ENCODE measurements at places on chromosomes 16 and 17. TPM values are rescaled to one million over a fixed set of nuclear protein-coding genes. Genes with fewer than 3 reads are reported as not detected.

Gene CDH3
- total RNA-seq: 0.19 TPM

Gene PRAC2
- not detected for total RNA-seq

Gene CRYBA1
- not detected for total RNA-seq

Gene PIK3R5
- 32.6 TPM for total RNA-seq

Gene PRSS36
- 0.59 TPM for total RNA-seq

Gene ZMYND15
- total RNA-seq: not detected

DNA sequence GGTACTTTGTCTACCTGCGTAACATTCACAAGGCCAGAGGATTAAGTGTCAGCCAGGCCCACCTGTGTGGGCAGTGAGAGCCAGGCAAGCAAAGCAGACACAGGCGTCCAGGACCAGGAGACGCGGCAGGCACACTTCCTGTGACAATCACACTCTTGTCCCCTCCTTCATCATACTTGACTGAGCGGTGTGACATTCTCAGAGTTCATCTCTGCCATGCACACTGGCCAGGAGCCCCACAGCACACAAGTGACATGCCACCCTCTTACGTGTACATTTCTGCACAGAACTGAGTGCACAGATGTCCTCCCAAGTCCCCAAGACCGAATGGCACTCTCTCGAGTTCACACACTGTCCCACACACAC lies 8.7 kb downstream of the PPP1R9B start:
- DNase-seq: no peak
- peaks cover 73% of the 10 kb centered on the region for H3K4me1 ChIP-seq
- H3K27ac ChIP-seq: peak overlapping the region; percentile 62
- no peaks in the 10 kb centered on the region for H3K27me3 ChIP-seq
- H3K36me3 ChIP-seq: peaks cover 79% of the 10 kb centered on the region

DNA sequence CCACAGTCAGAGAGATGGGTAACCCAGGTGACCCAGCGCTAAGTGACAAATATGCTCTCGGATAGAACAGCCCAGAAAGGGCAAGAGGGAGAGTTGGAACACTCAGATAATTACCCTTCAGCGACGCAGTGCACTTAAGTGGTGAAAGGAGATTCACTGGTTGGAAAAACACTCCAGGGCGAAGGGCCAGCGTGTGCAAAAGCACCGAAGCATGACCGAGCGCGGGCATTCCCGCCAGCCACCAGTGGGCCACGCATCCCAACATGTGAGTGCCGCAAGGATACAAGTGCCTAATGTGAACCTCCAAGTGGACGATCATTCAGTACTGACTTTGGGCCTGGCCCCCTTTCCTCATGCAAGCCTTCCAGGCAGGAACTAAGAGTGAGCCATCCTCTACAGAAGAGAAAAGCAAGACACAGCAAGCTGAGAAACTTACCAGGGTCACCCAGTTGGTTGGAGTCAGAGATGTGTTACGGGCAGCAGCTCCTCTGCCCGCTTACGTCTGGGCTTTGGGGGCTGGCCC lies 258.4 kb downstream of the C16orf95 start:
- H3K27me3 ChIP-seq: peaks cover 25% of the 10 kb centered on the region
- H3K36me3 ChIP-seq: no peaks in the 10 kb centered on the region
- H3K4me1 ChIP-seq: no peaks in the 10 kb centered on the region
- DNase-seq: no peak
- H3K4me3 ChIP-seq: no peak overlapping the region
- no peak overlapping the region for H3K27ac ChIP-seq

- no peaks in the 10 kb centered on the region for H3K27me3 ChIP-seq
- H3K4me1 ChIP-seq: peaks cover 7% of the 10 kb centered on the region
Observed at GRCh38 chr17:78044280-78044835, 84.2 kb downstream of the TMC6 start.

- no peak overlapping the region for H3K4me3 ChIP-seq
- no peak for DNase-seq
- H3K27ac ChIP-seq: no peak overlapping the region
- H3K36me3 ChIP-seq: no peaks in the 10 kb centered on the region
- H3K4me1 ChIP-seq: no peaks in the 10 kb centered on the region
Observed at GRCh38 chr17:1989135-1989534, 36.0 kb downstream of the RTN4RL1 start.

DNA sequence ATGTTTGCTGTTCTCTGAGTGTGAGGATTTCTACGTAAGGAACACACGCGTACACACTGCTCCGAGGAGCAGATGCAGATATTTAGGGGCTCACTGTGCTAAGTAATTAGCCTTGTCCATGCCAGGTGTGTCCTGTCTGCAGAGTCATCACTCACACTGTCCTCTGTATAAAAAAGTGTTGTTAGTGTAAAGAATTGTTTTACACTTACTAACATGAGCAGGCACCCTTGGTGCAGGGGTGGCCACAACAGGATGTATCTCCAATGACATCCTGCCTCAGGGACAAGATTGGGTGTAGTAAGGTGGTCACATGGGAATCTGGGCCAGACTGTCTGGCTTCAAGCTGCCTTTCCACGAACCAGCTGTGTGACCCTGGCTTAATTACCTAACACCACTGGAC lies 63.9 kb downstream of the NDEL1 start:
- peaks cover 2% of the 10 kb centered on the region for H3K4me1 ChIP-seq
- no peaks in the 10 kb centered on the region for H3K36me3 ChIP-seq

DNA sequence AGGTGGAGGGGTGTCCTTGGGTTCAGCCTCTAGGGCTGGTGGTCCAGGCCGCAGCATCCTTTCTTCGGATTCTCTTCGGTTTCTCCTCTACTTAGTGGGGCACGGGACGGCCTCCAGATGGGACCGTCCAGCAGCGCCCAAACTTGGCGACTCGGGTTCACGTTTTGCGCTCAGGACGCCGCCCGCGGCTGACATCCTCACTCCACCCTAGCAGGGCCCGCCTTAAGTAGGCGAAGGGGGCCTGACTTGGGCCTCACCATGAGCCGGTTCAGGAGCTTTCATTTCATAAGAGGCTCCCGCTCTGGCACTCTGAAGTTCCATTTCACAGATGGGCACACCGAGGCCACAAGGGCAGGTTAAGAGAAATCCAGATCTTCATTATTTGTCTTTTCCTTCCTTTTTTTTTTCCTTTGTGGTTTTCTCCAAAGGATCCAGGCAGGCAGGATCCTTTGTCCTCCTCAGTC lies 141.2 kb downstream of the SEC14L1 start:
- H3K4me3 ChIP-seq: peak overlapping the region; percentile 66
- H3K36me3 ChIP-seq: no peaks in the 10 kb centered on the region
- H3K27ac ChIP-seq: peak overlapping the region; percentile 67
- H3K27me3 ChIP-seq: peaks cover 47% of the 10 kb centered on the region
- peak; percentile 63 for DNase-seq
- peaks cover 17% of the 10 kb centered on the region for H3K4me1 ChIP-seq

DNA sequence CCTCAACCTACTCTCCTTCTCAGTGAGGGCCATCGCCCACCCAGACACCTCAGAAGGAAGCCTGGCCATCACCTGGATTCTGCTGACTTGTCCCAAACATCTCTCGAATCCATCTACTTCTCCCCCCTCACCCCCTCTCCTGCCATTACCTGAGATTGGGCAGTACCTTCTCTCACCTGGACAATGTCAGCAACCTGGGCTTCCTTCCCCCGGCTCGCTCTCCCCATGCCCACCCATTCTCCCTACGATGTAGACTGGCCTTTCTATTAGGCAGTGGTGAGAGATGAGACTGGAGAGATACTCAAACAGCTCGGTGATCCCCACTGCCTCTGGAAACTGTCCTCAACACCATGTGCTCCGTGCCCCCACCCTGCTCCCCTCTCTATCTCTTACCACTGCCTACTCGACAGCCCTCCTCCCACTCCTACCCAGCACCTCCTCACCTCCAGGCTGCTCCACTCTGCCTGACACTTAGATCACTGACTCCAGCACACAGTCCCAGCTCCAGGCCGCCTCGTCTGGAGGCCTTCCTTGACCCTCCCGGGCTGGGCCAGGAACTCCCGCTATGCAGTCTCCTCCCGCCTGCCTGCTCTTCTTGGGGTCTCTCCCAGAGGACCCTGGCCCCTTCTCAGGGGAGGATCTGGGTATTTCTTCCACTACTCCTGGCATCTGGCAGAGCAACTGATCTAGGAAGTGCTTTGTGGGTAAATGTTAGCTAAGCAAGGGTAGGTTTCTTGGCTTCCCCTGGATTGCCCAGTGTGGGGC lies 235.8 kb upstream of the NLRP1 start:
- H3K36me3 ChIP-seq: no peaks in the 10 kb centered on the region
- H3K27me3 ChIP-seq: peaks cover 2% of the 10 kb centered on the region
- no peak for DNase-seq
- H3K4me3 ChIP-seq: no peak overlapping the region
- H3K27ac ChIP-seq: peak overlapping the region; percentile 35

GRCh38 chr17:7894226-7894625 lies 5.6 kb downstream of the CHD3 start:
- H3K4me3 ChIP-seq: no peak overlapping the region
- DNase-seq: no peak

- peak overlapping the region; percentile 67 for H3K27ac ChIP-seq
- H3K4me3 ChIP-seq: peak overlapping the region; percentile 89
- H3K4me1 ChIP-seq: peaks cover 29% of the 10 kb centered on the region
- peaks cover 18% of the 10 kb centered on the region for H3K36me3 ChIP-seq
- H3K27me3 ChIP-seq: no peaks in the 10 kb centered on the region
- peak; percentile 63 for DNase-seq
Observed at GRCh38 chr16:89815639-89816348, 653 bp downstream of the FANCA start.

DNA sequence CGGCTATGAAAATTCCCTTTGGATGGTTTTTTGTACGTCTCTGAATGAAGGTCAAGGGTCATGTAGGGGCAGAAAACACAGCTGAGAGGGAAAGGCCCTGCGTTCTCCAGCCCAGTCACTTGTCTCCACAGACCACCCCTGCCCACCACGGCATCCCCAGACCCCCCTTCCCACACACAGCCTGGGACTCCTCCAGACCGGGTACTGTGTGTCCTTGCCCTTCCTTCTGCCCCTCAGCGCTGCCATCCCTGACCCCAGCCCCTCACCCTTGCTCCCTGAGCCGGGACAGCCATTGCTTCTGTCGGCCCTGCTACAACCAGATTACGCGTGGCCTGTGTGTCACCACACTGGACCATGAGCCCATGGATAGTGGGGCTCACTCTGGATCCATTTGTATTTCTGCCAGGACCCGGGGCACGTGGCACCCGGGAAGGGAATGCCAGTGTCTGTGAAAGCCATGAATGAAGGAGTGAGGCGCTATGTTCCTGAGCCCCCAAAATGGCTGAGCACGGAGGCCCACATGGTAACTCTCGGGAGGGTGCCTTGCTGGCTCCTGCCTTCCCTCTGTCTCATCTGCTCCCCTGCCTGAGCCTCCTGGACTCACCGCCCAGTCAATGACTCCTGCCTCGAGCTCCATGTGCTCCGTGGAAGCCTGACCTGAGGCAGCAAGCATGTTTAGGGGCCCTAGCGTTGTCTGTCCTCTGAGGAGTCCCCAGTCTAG lies 139.1 kb upstream of the FOXF1 start:
- peaks cover 3% of the 10 kb centered on the region for H3K27me3 ChIP-seq
- no peaks in the 10 kb centered on the region for H3K36me3 ChIP-seq
- no peak overlapping the region for H3K4me3 ChIP-seq
- H3K4me1 ChIP-seq: no peaks in the 10 kb centered on the region

DNA sequence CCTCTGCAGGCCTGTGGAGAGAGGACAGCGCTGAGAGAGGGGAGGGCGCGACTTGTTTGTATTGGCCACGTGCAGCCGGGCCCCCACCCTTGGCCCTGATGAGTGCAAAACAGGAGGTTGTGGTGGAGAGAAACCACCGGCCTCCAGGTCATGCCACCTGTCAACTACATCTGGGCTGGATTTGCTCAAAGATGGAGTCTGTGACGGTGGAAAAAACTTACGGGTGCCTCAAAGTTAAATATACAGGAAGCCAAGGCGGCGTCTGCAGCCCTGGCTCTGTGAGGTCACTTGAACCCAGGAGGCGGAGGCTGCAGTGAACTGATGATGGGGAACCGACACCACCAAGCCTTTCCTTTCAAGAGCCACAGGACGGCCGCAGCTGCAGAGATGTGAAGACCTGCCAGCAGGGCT lies 15.7 kb downstream of the C16orf74 start:
- H3K36me3 ChIP-seq: no peaks in the 10 kb centered on the region
- no peaks in the 10 kb centered on the region for H3K27me3 ChIP-seq
- H3K4me1 ChIP-seq: peaks cover 6% of the 10 kb centered on the region
- H3K4me3 ChIP-seq: peak overlapping the region; percentile 39
- no peak overlapping the region for H3K27ac ChIP-seq

GRCh38 chr16:89375686-89376085 lies 114.7 kb downstream of the ANKRD11 start:
- H3K27ac ChIP-seq: no peak overlapping the region
- H3K27me3 ChIP-seq: no peaks in the 10 kb centered on the region
- H3K4me1 ChIP-seq: peaks cover 27% of the 10 kb centered on the region
- H3K36me3 ChIP-seq: peaks cover 31% of the 10 kb centered on the region
- no peak for DNase-seq
- H3K4me3 ChIP-seq: no peak overlapping the region

DNA sequence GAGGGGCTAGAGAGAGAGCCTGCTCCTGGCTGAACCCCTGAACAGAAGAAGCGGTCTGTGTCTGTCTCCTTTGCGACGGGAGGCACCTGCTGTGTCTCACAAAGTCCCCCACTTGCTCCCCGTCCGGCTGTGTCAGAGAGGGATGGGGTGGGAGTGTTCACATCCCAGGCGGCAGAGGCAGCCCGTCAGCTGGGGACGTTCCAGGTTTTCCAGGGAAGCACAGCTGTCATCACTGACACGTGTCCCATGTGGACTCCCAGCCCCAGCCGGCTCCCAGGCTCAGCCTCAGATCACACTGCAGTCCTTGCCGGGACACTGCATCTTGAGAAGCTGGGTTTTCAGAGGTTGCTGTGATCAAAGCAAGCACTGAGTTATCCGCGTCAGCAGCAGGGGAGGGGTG lies 1.6 kb downstream of the TELO2 start:
- H3K4me1 ChIP-seq: peaks cover 10% of the 10 kb centered on the region
- H3K27me3 ChIP-seq: no peaks in the 10 kb centered on the region
- no peak overlapping the region for H3K27ac ChIP-seq
- no peak for DNase-seq
- H3K4me3 ChIP-seq: peak overlapping the region; percentile 88

- H3K4me3 ChIP-seq: no peak overlapping the region
- peaks cover 5% of the 10 kb centered on the region for H3K4me1 ChIP-seq
- H3K27me3 ChIP-seq: no peaks in the 10 kb centered on the region
- H3K36me3 ChIP-seq: peaks cover 15% of the 10 kb centered on the region
- no peak for DNase-seq
Observed at GRCh38 chr16:17177959-17178905, 292.5 kb downstream of the XYLT1 start.

- H3K36me3 ChIP-seq: peaks cover 6% of the 10 kb centered on the region
- no peaks in the 10 kb centered on the region for H3K4me1 ChIP-seq
Observed at GRCh38 chr16:68993885-68994284, 111.6 kb upstream of the HAS3 start.

DNA sequence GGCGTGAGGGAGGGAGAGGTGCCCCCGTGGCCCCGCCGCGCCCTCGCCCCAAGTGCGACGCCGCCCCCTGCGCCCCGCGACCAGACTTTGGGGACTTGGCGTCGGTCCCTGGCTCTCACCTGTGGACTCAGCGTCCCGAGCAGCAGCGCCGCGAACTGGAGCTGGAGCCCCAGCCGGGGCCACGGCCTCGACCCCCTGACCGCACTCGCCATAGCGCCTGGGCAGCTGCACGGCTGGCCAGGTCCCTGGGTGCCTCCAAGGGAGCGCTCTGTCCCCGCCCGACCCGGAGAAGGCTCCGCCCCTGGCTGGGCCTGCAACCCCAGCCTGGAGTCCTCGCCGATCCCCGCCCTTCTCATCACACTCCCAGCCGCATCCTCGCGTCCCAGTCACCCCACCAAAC lies at the start of gene ERN2:
Gene ERN2, minus strand, starts transcription at position 247 of the 400 bp plus-strand sequence. Its CDS starts 35 bp downstream, at position 212.
- H3K27me3 ChIP-seq: peaks cover 36% of the 10 kb centered on the region
- H3K4me1 ChIP-seq: no peaks in the 10 kb centered on the region
- H3K4me3 ChIP-seq: no peak within 1 kb of the TSS
- no peak for DNase-seq
- no peaks in the 10 kb centered on the region for H3K36me3 ChIP-seq

- no peak for DNase-seq
- no peak overlapping the region for H3K4me3 ChIP-seq
- H3K27me3 ChIP-seq: no peaks in the 10 kb centered on the region
- H3K4me1 ChIP-seq: peaks cover 8% of the 10 kb centered on the region
- H3K36me3 ChIP-seq: peaks cover 16% of the 10 kb centered on the region
Observed at GRCh38 chr16:88711750-88712340, 5.5 kb downstream of the CTU2 start.
